ENCODE measurements at places on chromosomes 7 and 10.

- DNase-seq, result no peak
Observed at GRCh38 chr7:111852081-111852480, 289.8 kb upstream of the IMMP2L start.

DNA sequence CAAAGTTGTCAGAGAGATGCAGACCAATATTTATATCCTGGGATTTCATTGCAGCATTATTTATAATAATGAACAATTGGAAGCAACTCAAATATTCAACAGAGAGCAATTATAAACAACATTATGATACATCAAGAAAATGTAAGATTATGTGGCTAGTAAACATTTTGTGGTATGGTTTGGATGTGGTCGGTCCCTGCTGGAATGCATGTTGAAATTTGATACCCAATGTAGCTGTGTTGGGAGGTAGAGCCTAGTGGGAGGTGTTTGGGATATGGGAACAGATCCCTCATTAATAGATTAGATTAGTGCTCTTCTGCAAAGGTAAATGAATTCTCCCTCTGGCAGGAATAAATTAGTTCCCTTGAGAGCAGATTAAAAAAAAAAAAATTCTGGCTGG is 350.9 kb downstream of the ANKRD30A start:
- DNase-seq, result no peak

DNA sequence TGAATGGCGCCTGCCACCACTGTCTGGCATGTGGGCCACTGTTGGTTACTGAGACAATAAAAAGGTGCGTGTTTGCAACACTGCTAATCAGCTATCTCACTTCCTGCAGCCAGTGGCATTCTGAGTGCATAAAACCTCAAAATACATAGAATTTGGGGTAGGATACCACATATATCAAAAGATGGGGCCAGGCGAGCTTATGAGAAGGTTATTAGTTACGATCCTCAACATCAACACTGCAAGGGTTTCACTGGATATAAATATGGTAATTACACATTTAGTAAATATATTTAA is 200.2 kb downstream of the WDR37 start:
- DNase-seq, result no peak

DNA sequence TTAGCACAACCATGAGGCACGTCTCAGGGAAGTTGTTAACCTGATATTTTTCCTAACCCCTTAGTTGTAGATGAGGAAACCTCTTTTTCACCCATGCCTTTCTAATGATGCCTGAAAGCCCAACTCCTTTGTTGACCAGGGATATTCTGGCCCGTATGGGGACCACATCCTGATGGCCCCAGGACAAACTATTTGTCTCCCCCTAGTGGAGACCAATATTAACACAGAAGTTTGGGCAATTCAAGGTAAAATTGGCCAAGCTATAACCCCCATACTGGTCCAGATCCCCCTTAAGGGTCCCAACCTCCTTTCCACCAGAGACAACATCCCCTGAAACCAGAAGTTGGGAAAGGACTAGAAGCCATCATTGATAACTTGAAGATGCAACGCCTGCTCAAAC is 893.3 kb downstream of the SORCS1 start:
- no peak for DNase-seq

GRCh38 chr10:100697070-100697469 is 48.3 kb upstream of the PAX2 start:
- peak; percentile 93 for DNase-seq

DNA sequence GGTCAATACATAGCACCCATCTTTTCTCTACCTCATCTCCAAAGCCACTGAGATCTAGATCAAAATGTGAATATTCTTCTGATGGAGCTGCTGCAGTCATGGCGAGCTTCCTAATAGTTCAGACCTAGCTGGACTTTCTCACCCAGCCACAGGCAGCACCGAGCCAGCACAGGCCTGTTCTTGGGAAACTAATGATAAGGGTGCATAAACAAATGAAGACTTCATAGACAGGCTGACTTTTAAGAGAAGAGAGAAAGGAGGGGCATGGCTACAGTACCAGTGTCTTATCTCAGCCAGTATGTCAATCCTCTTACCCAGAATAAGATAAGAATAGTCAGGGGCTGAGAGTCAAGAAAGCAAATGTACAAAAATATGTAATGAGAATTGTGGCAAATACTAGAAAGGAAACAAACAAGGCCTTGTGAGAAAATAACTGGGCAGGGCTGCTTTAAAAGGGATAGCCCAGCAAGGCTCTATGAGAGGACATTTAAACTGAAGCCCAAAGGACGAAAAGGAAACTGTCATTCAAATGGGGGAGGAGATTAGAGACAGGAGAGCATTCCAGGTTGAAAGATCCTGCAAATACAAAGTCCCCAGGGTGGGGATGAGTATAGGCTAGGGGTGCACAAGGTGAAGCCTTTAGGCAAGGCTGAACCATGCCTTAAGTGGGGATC is 21.8 kb upstream of the CDK14 start:
- DNase-seq, result peak; percentile 66

DNA sequence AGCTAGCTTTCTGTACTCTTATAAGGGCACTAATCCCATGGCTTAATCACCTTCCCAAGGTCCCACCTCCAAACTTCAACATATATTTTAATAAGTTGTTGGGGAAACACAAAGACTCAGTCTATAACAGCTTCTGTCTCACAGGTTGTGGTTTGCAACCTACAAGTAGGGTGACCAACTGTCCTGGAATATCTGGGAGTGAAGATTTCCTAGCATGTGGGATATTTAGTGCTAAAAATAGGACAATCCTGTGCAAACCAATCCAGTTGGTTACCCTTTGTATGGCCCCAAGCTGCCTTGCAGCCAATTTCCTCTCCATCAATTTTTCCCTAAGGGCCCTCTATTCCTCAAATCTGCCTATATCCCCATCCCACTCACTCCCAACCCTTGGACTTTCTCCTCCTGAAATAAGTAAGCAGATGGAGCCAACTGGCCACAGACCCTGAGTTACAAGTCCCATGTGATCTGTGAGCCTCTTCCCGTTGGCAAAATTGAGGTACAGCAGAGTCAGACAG is 82.3 kb downstream of the FAM13C start:
- DNase-seq, result no peak

DNA sequence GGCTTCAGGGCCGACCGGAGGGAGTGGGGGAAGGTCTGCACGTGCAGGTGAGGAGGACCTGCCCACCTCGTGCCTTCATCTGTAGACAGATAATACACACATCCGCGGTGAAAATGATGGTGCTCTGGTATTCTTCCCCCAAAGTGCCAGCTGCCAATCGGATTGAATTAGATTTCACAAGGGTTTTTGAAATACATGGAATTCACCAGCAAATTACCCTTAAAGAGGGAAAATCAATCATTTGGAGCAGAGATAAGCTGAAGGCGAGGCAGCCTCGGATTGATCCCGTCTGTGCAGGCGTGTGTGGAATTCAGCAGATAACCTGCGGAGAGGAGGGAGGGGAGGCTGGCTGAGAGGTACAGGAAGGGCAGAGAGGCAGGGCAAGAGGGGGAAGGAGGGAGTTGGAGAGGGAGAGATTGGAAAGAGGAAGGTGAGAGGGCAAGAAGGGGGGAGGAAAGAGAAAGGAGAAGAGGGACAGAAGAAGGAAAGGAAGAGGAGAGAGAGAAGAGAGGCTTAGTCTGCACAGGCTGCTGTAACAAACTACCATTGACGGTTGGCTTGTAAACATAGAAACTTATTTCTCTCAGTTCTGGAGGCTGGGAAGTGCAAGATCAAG is 84.2 kb downstream of the C10orf105 start:
- DNase-seq, result no peak

DNA sequence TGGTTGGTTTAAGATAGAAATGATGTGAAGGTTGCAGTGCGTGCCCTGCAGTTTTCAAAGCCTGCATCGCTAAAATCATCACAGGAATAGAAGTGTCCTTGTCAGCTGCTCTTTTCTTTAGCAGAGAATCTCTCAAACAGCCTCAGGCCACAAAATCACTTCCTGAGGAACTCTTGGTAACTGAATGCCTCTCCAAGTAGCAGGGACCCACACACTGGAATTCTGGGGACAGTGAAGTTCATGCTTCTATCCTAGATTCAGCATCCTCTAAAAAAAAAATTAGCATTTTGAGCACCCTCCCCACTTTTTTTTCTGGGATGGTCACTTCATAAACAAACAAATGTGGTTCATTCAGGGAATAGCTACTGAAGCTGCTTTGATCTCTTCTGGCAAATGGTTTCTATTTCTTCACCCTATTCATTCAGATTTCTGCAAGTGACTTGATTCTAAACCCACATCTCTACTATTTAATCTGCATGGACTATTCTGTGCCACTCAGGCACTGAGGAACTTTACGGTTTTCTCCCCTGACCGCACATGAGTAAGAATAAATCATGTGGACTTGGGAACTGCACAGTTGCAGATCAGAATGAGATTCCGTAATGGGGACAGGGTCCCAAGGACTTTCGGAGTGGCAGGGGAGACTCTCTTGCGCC is 306.9 kb downstream of the FRMD4A start:
- no peak for DNase-seq

DNA sequence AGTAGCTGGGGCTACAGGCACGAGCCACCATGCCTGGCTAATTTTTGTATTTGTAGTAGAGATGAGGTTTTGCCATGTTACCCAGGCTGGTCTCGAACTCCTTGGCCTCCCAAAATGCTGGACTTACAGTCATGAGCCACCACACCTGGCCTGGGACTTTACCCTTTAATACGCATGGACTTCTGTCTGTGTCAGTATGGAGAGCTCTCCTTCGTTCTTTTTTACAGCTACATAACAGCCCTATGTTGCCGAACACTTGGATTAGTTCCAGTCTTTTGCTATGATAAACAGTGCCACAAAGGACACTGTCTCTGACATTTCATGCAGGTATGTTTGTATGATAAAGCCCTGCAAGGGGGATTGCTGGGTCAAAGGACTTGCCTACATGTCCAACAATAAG is 10.9 kb upstream of the OAT start:
- no peak for DNase-seq

DNA sequence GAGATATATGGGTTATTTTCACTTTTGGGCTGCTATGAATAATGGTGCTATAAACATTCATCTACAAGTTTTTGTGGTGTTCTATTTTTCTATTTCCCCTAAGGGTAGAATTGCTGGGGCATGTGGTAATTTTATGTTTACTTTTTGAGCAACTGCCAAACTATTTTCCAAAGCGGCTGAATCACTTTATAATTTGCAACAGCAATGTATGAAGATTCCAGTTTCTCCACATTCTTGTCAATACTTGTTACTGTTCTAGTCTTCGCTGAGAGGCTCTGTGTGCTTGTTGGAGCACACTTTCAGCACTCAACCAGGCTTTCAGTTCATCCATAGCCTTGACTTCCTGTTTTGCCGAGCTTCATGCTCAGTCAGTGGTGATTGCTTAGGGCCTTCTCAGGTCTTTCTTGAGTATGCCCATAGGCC is 39.0 kb downstream of the ADK start:
- DNase-seq, result no peak

- peak; percentile 26 for DNase-seq
Observed at GRCh38 chr7:38105874-38106483, 72.1 kb upstream of the STARD3NL start.

DNA sequence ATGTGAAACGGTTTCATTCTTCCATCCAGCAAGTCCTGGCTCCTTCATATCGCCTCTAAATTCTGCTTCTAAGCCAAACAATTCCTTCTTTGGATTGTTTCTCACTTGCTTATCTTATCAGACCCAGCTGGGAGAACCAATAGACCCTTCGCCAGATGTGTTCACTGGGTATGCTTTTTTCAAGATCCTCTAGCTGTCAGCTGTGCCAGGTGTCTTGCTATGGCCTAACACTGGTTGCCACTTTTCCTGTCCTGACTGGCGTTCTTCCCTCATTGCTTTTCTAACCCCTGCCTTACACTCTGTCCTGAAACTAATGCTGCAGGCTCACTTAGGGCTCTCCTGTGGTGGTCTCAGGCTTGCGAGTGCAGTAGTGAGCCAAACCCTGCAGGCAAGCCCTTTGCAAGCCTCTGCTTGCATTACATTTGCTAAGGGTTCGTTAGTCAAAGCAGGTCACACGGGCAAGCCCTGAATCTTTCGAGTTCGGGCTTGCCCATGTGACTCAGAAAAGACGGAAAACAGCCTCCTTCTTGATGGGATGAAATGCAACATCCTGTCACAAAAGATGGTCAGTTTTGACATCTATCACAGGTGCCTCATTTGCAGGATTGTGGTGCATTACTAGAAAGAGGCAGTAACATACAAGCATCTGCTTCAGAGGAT is 92.8 kb downstream of the VWC2 start:
- DNase-seq, result no peak

DNA sequence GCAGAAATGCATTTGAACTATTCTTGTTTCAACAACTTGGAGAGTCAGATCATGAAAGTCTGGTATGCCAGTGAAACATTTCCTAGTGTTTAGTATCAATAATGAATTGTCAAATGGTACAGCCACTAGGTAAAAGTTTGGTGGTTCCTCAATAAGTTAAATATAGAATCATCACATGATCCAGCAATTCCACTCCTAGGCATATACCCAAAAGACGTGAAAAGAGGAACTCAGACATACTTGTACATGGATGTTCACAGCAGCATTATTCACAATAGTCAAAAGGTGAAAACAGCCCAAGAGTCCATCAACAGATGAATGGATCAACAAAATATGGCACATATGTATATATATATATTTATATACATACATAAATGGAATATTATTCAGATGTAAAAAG is 67.0 kb upstream of the HPS1 start:
- no peak for DNase-seq

- peak; percentile 29 for DNase-seq
Observed at GRCh38 chr10:109956454-109957091, 33.3 kb upstream of the XPNPEP1 start.

DNA sequence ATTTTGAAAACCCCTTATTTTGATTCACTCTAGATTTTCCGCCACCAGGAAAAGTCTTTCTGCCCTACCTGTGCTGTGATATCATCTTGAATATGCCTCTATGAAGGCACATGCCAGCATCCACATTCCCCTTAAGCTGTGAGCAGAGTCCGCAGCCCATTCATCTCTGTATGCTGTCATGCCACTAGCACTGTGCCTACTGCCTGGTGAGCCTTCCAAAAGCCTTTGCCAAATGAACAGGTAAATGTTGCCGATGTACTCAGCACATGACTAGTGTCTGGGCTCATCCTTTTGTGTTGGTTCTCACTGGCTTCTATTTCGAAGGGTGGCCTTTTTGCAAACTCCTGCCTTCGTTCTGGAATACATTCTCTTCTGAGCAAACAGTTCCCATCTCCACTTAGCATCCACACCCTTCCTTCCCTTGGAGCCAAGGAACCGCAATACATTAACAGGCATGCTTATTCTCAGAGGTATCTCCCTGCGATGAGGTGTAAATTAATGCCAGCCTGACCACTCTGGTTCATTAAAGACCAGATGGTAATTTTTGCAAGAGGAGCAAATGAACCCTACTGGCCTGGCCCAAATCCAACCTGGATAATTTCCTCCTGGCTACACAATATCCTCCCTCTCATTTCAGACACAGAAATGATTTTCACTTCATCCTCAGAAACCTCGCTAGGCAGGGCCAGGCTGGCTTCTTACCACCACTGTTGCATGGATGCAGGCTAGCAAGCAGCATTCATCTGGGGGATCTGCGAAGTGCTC is 339.7 kb upstream of the NFE2L3 start:
- no peak for DNase-seq

DNA sequence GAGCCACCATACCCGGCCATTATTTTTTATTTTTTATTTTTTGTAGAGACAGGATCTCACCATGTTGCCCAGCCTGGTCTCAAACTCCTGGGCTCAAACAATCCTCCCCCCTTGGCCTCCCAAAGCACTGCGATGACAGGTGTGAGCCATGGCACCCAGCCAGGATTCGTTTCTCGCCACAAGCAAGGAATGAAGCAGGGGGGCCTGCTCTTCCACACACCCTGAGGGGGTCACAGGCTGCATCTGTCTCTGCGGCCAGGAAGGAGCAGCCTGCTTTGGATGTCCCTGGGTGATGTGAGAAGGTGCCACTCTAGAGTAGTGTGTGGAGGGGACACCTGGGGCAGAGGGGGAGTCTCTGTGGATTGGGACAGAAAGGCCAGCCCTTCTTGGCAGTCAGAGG is 61.3 kb upstream of the TNRC18 start:
- DNase-seq, result no peak

Data from testis (tissue), 5 donors.